ENCODE measurements at places on chromosomes 4 and X. TPM values are rescaled to one million over a fixed set of nuclear protein-coding genes. Genes with fewer than 3 reads are reported as not detected.

DNA sequence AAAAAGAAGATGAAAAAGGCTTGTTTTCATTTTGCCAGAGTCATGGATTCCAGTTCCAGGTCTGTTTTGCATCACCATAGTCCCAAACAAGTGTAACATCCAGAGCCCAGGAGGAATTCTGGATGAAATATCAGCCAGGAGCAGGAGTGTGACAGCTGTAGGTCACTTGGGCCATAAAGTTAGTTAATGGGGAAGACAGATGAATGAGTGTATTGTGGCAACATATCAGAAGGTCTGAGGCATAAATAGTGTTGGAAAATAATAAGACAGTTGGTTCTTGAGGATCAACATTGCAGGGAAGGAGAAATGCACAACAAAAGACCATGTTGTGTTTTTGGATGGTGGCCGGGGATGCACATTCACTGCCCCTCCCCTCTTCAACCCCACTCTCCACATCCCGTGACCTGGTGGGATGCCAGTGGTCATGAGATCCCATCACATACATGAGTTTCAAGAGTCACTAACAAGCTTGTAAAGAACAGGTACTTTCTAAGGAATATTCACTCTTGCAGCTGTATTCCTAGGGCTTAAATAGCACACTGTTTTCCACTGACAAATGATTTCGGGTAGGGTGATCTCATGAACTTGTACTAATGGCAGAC lies 83.1 kb upstream of the IGFBP7 start:
- H3K4me3 ChIP-seq = no peak overlapping the region
- H3K4me1 ChIP-seq = no peaks in the 10 kb centered on the region
- DNase-seq = no peak
- H3K27ac ChIP-seq = no peak overlapping the region

GRCh38 chr4:89007338-89007939 lies 49.5 kb downstream of the FAM13A start:
- H3K27me3 ChIP-seq = no peaks in the 10 kb centered on the region
- no peak for DNase-seq
- no peak overlapping the region for H3K27ac ChIP-seq
- H3K4me1 ChIP-seq = no peaks in the 10 kb centered on the region

DNA sequence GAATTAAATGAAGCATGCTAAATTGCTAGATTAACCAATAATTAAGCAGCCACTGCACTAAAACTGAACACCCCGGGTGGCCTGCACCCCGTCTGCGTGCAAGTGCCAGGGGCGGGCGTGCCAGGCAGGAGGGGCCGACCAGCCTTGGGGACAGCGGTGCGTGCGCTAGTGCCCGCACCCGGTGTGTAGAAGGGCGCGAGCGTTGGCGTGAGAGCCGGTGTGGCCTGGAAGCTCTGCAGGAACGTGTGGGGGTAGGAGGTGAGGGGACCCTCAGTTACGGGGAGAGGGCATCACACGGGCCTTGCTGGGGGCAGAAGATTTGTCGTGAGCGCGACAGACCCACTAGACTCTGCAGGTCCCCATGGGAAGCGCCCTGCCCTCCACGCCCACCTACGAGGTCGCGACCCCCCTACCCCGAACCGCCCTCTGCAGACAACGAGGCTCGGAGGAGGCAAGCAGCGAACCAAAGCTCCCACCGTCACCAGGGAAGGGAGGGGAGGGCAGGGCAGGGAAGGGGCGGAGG lies 105.8 kb downstream of the FAM53A start:
- DNase-seq = no peak
- H3K27me3 ChIP-seq = no peaks in the 10 kb centered on the region
- H3K4me3 ChIP-seq = peak overlapping the region; percentile 32
- no peaks in the 10 kb centered on the region for H3K36me3 ChIP-seq
- H3K27ac ChIP-seq = no peak overlapping the region
- H3K4me1 ChIP-seq = no peaks in the 10 kb centered on the region

DNA sequence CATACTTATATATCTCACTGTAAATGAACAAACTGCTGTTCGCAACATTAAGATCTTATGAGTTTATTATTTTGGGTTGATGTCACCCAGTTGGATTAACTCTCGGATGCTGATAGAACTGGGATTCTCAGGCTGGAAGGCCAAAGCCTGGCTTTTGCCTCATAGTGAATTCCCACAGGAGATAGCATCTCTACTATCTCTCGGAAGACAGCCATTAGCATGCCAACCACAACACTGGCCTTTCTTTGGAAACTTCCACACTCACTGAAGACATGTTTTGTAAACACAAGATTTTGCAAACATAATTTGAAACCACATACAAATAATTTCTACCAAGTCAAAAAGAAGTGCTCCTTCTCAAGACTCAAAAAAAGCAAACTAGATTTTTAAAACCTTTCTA lies 4.5 kb upstream of the ATP6AP2 start:
- no peak for DNase-seq
- H3K27me3 ChIP-seq = no peaks in the 10 kb centered on the region
- no peak overlapping the region for H3K4me3 ChIP-seq
- H3K4me1 ChIP-seq = peaks cover 8% of the 10 kb centered on the region
- H3K36me3 ChIP-seq = no peaks in the 10 kb centered on the region

GRCh38 chr4:83723609-83724008 lies 187.7 kb downstream of the GPAT3 start:
- H3K4me3 ChIP-seq = no peak overlapping the region
- H3K27me3 ChIP-seq = peaks cover 33% of the 10 kb centered on the region
- no peaks in the 10 kb centered on the region for H3K36me3 ChIP-seq
- no peaks in the 10 kb centered on the region for H3K4me1 ChIP-seq

GRCh38 chr4:22874334-22874912 lies 181.7 kb downstream of the GBA3 start:
- H3K36me3 ChIP-seq = no peaks in the 10 kb centered on the region
- DNase-seq = no peak
- H3K27ac ChIP-seq = no peak overlapping the region
- no peaks in the 10 kb centered on the region for H3K27me3 ChIP-seq
- no peak overlapping the region for H3K4me3 ChIP-seq

DNA sequence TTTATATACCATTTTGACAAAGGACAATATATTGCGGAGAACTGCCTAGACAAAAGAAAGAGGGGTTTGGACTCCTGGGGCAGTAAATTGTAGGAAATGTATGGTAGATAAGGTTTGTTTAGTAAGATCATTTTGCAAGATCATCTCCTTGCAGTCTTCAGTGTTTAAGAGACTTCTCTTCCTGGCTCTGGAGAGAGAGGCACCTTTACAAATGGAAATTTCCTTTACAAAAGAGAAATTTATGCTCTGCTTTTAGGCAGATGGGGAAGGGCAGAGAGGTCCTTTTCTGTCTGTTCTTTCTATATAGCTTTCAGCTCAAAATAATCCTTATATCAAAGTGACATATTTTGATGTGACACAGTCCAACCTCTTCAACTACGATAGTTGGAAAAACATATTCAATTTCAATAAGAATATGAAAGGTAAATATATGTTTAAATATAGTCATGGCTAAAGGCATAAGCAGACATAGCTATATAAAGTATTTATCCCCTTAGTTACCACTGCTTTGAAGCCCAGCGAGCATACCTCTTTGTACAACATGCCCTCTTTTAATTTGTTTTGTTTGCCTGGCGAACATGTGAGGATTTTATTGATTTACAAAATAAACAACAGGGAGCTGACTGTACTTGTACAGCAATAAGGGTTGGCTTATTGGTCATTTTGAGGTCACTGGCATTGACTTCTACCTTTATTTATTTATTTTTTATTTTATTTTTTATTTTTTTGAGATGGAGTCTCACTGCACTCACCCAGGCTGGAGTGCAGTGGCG lies 65.2 kb downstream of the TRIM2 start:
- no peak overlapping the region for H3K4me3 ChIP-seq
- H3K4me1 ChIP-seq = peaks cover 6% of the 10 kb centered on the region
- H3K27me3 ChIP-seq = no peaks in the 10 kb centered on the region

GRCh38 chrX:105190252-105190853 lies 30.1 kb downstream of the TEX13A start:
- no peaks in the 10 kb centered on the region for H3K36me3 ChIP-seq
- no peak overlapping the region for H3K4me3 ChIP-seq
- no peak for DNase-seq
- H3K4me1 ChIP-seq = no peaks in the 10 kb centered on the region

- H3K27ac ChIP-seq = peak overlapping the region; percentile 51
- no peak overlapping the region for H3K4me3 ChIP-seq
- peak; percentile 80 for DNase-seq
- peaks cover 13% of the 10 kb centered on the region for H3K4me1 ChIP-seq
- H3K27me3 ChIP-seq = peaks cover 10% of the 10 kb centered on the region
Measured at GRCh38 chrX:1246816-1247215, 21.8 kb upstream of the CSF2RA start.

- no peaks in the 10 kb centered on the region for H3K36me3 ChIP-seq
- H3K4me3 ChIP-seq = no peak overlapping the region
- no peaks in the 10 kb centered on the region for H3K27me3 ChIP-seq
- DNase-seq = no peak
- no peak overlapping the region for H3K27ac ChIP-seq
Measured at GRCh38 chr4:161376275-161376674, 787.5 kb downstream of the FSTL5 start.

GRCh38 chr4:81422595-81422994 lies 49.1 kb downstream of the RASGEF1B start:
- no peak overlapping the region for H3K27ac ChIP-seq
- H3K36me3 ChIP-seq = peaks cover 6% of the 10 kb centered on the region
- no peak for DNase-seq
- H3K27me3 ChIP-seq = no peaks in the 10 kb centered on the region

GRCh38 chr4:6461301-6462165 lies 10.9 kb downstream of the PPP2R2C start:
- H3K36me3 ChIP-seq = no peaks in the 10 kb centered on the region
- no peak for DNase-seq
- no peaks in the 10 kb centered on the region for H3K4me1 ChIP-seq
- no peak overlapping the region for H3K27ac ChIP-seq
- peaks cover 25% of the 10 kb centered on the region for H3K27me3 ChIP-seq

- H3K4me3 ChIP-seq = no peak overlapping the region
- no peaks in the 10 kb centered on the region for H3K36me3 ChIP-seq
- H3K27ac ChIP-seq = no peak overlapping the region
- H3K4me1 ChIP-seq = no peaks in the 10 kb centered on the region
- DNase-seq = no peak
Measured at GRCh38 chr4:8595237-8596087, 2.9 kb downstream of the CPZ start.

- H3K4me1 ChIP-seq = peaks cover 43% of the 10 kb centered on the region
- H3K27me3 ChIP-seq = peaks cover 6% of the 10 kb centered on the region
- H3K4me3 ChIP-seq = no peak overlapping the region
- no peak for DNase-seq
Measured at GRCh38 chr4:94345266-94345665, 2.6 kb upstream of the HPGDS start.

DNA sequence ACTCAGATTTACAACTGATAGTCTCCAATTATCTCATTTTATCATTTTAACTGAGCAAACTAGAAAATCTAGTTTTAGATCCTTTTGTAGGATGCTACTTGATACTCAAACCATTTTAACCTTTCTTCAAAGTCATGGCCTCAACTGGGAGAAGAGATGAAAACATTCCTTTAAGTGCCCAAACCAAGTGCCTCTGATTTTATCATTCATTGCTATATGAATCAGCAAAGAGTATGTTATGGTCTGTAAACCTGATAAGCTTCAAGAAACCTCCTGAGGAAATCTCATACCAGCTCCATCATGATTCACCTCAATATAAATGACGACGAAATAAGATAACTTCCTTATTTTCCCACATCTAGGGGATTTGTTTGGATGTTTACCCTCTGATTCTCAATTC lies 119.9 kb downstream of the FAM13A start:
- no peak overlapping the region for H3K4me3 ChIP-seq
- peaks cover 13% of the 10 kb centered on the region for H3K4me1 ChIP-seq
- H3K27me3 ChIP-seq = no peaks in the 10 kb centered on the region
- no peak overlapping the region for H3K27ac ChIP-seq
- DNase-seq = no peak

DNA sequence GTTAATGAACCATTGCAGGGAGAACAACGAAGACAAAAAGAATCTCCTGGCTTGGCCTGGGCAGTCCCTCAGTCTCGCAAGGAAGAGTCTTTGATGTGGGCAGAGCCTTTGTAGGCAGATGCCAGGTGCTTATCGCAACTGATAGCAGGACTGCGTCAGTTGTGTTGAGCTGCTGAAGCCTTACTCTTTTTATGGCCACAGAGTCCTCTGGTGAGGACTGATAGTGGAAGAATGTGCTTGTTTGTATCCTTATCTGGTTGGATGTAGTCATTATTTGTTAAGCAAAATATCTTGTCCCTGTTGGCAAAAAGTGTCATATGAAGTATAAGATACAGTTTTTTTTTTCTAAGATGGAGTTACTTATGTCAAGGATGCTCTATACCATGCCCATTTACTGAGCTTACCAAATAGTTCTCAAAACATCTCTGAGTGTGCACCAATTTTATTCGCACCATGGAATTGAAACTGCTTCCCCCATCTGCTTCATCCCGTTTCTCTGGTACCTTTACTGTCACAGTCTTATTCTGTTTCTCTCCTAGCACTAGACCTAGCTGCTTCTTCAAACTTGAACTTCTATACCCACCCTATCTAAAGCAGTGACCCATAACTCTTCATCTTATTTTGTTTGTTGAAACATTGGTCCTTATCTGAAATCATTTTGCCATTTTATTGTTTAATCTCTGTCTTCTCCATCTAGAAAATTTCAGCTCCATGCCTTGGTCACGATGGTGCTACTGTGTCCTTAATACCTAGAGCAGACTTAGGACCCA lies 47.0 kb upstream of the SPRY1 start:
- no peak overlapping the region for H3K4me3 ChIP-seq
- peaks cover 8% of the 10 kb centered on the region for H3K4me1 ChIP-seq
- no peaks in the 10 kb centered on the region for H3K36me3 ChIP-seq
- peaks cover 4% of the 10 kb centered on the region for H3K27me3 ChIP-seq
- no peak for DNase-seq

Gene CLNK
- total RNA-seq = 0.32 TPM

Gene MAOB
- not detected for total RNA-seq

Gene PNCK
- 1.0 TPM for total RNA-seq

Gene ANXA10
- total RNA-seq = not detected

Gene GABRQ
- not detected for total RNA-seq

Gene AKAP4
- not detected for total RNA-seq

Gene ZNF185
- 1.3 TPM for total RNA-seq

Gene ASB12
- 0.16 TPM for total RNA-seq

Gene GABRG1
- not detected for total RNA-seq

Gene PPP2R2C
- total RNA-seq = not detected

Gene AADAT
- not detected for total RNA-seq

Gene GPC4
- not detected for total RNA-seq

Gene RTL3
- total RNA-seq = not detected

Gene TSPAN7
- total RNA-seq = 0.37 TPM

Gene CYTL1
- total RNA-seq = not detected

Gene CT55
- total RNA-seq = not detected

Gene CACNA1F
- total RNA-seq = 0.72 TPM
